ENCODE measurements at places on chromosomes 5 and 9. TPM values are rescaled to one million over a fixed set of nuclear protein-coding genes. Genes with fewer than 3 reads are reported as not detected.

DNA sequence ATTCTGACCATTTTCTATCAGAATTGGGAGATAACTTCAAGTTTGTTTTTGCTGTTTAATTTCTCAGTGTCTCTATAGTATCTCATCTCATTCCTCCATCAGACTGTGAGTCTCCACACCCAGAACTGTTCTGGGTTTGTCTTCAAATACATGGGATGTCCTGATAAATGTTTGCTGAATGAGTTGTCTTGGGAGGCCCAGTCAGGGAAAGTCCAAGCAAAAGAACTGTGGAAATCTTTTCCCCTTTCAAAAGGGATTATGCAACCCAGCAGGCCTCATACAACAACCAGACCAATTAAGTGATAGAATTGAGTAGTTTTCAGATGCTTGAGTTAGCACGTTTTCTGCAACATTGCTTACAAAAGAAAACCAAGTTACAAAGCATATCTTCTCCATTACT is 324.4 kb downstream of the BRINP1 start:
- H3K4me1 ChIP-seq = no peaks in the 10 kb centered on the region
- no peaks in the 10 kb centered on the region for H3K36me3 ChIP-seq
- H3K4me3 ChIP-seq = no peak overlapping the region
- no peaks in the 10 kb centered on the region for H3K27me3 ChIP-seq

DNA sequence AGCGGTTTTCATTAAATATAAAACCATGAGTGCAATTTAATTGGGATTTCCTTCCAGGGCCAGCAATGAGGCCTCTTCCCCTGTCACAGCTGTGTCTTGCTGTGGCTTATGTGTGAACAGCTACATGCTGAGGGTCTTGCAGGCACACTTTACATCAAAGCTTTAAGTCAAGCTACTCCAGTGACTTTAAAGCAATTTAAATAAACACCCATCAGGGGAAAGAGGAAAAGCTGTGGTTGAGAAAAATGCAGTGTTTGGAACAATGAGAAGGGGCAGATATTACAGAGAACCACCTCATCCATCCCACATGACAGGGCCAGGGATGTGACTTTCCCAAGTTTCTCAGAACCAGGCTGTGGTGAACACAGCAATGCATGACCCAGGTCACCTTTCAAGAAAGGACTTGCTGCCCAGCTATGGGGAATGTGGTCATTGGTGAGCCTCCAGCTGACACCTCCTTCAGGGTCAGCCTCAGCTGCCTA is 115.9 kb upstream of the LPAR1 start:
- no peak overlapping the region for H3K4me3 ChIP-seq
- no peak for DNase-seq
- H3K27ac ChIP-seq = no peak overlapping the region
- H3K4me1 ChIP-seq = no peaks in the 10 kb centered on the region

DNA sequence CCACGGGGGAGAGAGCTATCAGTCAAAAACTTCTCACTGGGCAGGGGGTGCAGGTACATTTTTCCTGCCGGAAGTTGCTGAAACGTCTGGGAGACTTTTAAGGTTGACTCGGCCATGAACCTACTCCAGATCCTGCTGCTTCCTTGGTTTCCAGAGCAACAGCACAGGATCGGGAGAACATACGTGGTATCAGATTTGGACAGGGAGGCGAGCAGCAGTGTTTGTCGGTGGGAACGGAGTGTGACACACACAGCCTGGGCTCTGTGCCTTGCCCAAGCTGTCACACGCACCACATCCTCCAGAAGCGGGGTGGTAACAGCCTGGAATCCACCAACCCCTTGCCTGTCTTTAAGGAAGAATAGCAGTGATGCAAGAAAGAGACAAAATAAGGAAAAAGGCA is 276.5 kb downstream of the SLIT3 start:
- H3K27me3 ChIP-seq = no peaks in the 10 kb centered on the region
- H3K36me3 ChIP-seq = no peaks in the 10 kb centered on the region
- H3K4me3 ChIP-seq = no peak overlapping the region
- DNase-seq = peak; percentile 78
- H3K4me1 ChIP-seq = peaks cover 15% of the 10 kb centered on the region
- no peak overlapping the region for H3K27ac ChIP-seq

GRCh38 chr9:29866556-29866955 is 2293.3 kb upstream of the C9orf72 start:
- no peak overlapping the region for H3K4me3 ChIP-seq
- H3K4me1 ChIP-seq = no peaks in the 10 kb centered on the region
- H3K27me3 ChIP-seq = no peaks in the 10 kb centered on the region
- H3K36me3 ChIP-seq = no peaks in the 10 kb centered on the region
- DNase-seq = no peak

Gene IL4
- total RNA-seq = not detected

GRCh38 chr5:154714266-154714986 is 40.8 kb upstream of the LARP1 start:
- no peaks in the 10 kb centered on the region for H3K27me3 ChIP-seq
- H3K27ac ChIP-seq = no peak overlapping the region
- H3K4me3 ChIP-seq = no peak overlapping the region
- DNase-seq = no peak
- H3K36me3 ChIP-seq = no peaks in the 10 kb centered on the region

Gene PCDHGA4
- 5.7 TPM for total RNA-seq

Gene ADGRD2
- not detected for total RNA-seq

Gene PTGER4
- total RNA-seq = 22.0 TPM

DNA sequence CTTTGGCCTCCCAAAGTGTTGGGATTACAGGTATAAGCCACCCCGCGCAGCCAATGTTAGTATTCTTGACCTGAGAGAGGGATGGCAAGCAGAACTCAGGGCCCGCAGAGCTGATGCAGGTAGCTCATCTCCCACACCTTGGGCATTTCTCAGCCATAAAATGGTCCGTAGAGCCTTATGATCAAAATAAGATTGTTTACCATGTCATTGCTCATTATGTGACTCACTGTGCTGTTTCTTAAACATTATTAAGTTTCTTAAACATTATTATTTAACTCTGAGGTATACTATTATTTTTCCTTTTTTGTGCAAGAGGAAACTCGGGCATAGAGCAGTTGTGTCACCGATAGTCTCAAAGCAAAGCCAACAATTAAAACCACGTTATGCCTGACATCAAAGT is 42.4 kb upstream of the POU4F3 start:
- no peak overlapping the region for H3K4me3 ChIP-seq
- no peaks in the 10 kb centered on the region for H3K4me1 ChIP-seq
- H3K27ac ChIP-seq = no peak overlapping the region
- DNase-seq = no peak
- no peaks in the 10 kb centered on the region for H3K36me3 ChIP-seq
- H3K27me3 ChIP-seq = no peaks in the 10 kb centered on the region

DNA sequence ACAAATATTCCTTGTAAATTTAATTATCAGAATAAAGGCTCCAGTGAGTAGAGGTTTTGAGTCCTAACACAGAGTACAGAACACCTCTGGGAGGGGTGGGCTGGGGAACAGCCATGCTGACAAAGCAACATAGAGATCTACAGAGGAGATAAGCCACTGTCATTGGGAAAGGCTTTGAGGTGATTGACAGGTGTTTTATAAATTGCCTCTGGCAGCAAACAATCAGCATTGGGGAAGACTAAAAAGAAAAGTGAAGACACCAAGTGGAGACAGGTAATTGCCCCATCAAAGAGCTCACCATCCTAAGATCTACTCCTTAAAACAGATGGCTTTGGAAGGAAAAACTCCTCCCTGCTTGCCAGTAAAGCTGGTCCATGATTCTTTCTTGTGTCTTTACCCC is 189.7 kb upstream of the TLE4 start:
- H3K36me3 ChIP-seq = no peaks in the 10 kb centered on the region
- H3K4me1 ChIP-seq = no peaks in the 10 kb centered on the region
- H3K27ac ChIP-seq = no peak overlapping the region
- H3K27me3 ChIP-seq = no peaks in the 10 kb centered on the region
- no peak overlapping the region for H3K4me3 ChIP-seq
- no peak for DNase-seq

Gene SLC4A9
- not detected for total RNA-seq

GRCh38 chr9:76856016-76856415 is 49.9 kb downstream of the PRUNE2 start:
- H3K4me3 ChIP-seq = no peak overlapping the region
- no peak overlapping the region for H3K27ac ChIP-seq
- H3K4me1 ChIP-seq = no peaks in the 10 kb centered on the region
- no peaks in the 10 kb centered on the region for H3K27me3 ChIP-seq
- no peaks in the 10 kb centered on the region for H3K36me3 ChIP-seq

DNA sequence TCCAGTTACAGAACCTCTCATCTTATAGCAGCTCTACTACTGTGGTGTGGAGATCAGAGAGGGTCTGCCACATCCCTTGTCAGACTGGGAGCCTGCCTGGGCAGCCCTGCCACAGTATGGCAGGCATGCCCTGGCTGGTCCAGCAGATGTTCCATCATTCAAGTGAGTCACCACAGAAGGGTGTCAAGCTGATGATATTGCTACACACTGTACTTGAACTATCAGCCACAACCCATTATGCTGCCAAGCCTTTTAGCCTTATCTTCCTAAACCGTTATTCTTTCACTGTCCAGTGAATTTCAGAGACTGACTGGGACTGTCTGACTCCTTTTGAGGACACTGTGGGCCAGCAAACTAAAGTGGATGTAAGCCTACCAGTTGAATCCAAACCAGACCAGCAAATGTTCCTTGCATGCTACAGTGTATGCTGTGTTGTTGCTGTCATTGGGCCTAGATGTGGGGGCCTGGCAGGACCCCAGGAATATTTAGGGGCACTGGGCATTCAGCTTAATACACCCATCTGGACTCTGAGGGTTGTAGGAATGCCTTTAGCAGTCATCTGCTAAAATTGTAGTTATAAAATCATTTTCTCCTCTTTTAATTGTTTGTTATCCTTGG is 202.6 kb downstream of the NR3C1 start:
- DNase-seq = no peak
- no peaks in the 10 kb centered on the region for H3K27me3 ChIP-seq
- H3K4me1 ChIP-seq = peaks cover 37% of the 10 kb centered on the region
- no peak overlapping the region for H3K4me3 ChIP-seq
- no peaks in the 10 kb centered on the region for H3K36me3 ChIP-seq

Gene CCDC152
- 1.4 TPM for total RNA-seq

Gene HBEGF
- 60.7 TPM for total RNA-seq

- H3K4me1 ChIP-seq = no peaks in the 10 kb centered on the region
- H3K36me3 ChIP-seq = no peaks in the 10 kb centered on the region
- H3K4me3 ChIP-seq = no peak overlapping the region
- DNase-seq = no peak
- H3K27ac ChIP-seq = no peak overlapping the region
Observed at GRCh38 chr5:144219869-144220268, 49.2 kb downstream of the KCTD16 start.

- no peak for DNase-seq
- H3K27ac ChIP-seq = no peak overlapping the region
- H3K4me3 ChIP-seq = no peak overlapping the region
- H3K36me3 ChIP-seq = no peaks in the 10 kb centered on the region
- H3K4me1 ChIP-seq = no peaks in the 10 kb centered on the region
Observed at GRCh38 chr5:64569858-64570257, 64.0 kb downstream of the RGS7BP start.

Gene CTSV
- total RNA-seq = not detected

DNA sequence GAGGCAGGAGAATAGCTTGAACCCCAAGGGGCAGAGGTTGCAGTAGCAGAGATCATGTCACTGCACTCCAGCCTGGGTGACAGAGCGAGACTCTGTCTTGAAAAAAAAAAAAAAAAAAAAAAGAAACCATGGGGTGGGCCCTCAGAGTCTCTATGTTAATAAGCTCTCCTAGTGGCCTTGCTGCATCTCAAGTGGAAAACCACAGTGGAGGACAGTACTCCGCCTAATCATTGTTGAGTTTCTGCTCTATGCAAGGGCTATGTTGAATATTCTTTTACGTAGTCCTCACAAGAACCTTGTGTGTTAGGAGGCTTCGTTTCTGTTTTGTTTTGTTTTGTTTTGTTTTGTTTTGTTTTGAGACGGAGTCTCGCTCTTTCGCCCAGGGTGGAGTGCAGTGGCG is 48.9 kb downstream of the TJP2 start:
- no peak for DNase-seq
- H3K36me3 ChIP-seq = peaks cover 69% of the 10 kb centered on the region
- no peak overlapping the region for H3K27ac ChIP-seq
- no peak overlapping the region for H3K4me3 ChIP-seq

DNA sequence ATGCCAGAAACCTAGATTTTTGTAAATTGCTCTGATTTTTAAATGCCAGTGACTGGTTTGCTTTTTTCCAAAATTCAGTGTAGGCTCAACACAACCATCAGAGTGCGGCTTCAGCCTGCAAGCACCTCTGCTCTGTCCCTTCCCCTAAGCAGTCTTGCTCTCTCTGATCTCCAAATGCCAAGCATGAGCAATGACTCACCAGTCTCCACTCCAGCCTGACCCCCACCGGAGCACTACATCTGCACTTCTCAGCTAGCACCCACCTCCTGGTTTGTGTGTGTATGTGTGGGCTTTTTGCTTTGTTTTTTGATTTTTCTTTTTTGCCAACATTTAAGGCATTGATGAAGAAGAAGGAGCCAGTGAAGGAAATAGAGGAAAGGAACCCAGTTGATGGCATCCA is 61.4 kb upstream of the ADRA1B start:
- H3K27ac ChIP-seq = no peak overlapping the region
- DNase-seq = no peak
- no peaks in the 10 kb centered on the region for H3K4me1 ChIP-seq
- no peaks in the 10 kb centered on the region for H3K27me3 ChIP-seq

DNA sequence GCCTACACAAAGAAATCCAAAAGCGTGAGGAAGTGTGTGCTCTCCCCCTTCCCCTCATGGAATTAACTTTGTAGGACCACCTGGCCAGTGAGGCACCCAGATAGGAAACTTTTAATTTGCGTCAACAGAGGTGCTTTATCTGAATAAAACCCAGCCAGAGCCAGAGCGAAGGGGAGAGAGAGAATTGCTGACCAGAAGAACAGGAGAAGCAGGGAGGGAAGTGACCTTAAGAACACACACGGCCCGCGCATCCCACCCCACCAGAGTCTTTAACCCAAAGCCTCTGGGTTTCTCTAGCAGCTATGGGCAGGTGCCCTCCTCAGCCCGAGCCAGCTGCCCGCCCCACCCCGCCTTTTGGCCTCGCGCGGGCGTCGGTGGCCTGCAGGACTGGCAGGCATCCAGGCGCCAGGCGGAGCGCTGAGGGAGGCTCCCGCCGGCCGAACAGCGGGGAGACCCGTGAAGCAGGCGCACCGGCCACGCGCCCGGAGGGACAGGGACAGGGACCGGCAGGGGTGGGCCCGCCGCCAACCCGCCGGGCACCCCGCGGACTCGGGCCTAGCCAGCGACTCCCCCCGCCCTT is 580 bp downstream of the ERAP1 start:
- peak overlapping the region; percentile 72 for H3K4me3 ChIP-seq
- no peaks in the 10 kb centered on the region for H3K27me3 ChIP-seq
- peak; percentile 67 for DNase-seq
- peak overlapping the region; percentile 100 for H3K27ac ChIP-seq
- H3K4me1 ChIP-seq = no peaks in the 10 kb centered on the region
- no peaks in the 10 kb centered on the region for H3K36me3 ChIP-seq

Measured in right atrium auricular region (tissue), 2 donors.